ENCODE measurements at places on chromosomes 1 and 21.

GRCh38 chr1:111736548-111737215, 2.5 kb downstream of the INKA2 start:
- DNase-seq: no peak

- peak; percentile 91 for DNase-seq
Measured at GRCh38 chr1:154157520-154158306, 2.8 kb upstream of the NUP210L start.

- DNase-seq: no peak
Measured at GRCh38 chr1:40620150-40620549, 45.3 kb downstream of the RIMS3 start.

- no peak for DNase-seq
Measured at GRCh38 chr1:224458296-224458695, 23.7 kb upstream of the WDR26 start.

- no peak for DNase-seq
Measured at GRCh38 chr1:161131523-161132409, 701 bp downstream of the DEDD start.

DNA sequence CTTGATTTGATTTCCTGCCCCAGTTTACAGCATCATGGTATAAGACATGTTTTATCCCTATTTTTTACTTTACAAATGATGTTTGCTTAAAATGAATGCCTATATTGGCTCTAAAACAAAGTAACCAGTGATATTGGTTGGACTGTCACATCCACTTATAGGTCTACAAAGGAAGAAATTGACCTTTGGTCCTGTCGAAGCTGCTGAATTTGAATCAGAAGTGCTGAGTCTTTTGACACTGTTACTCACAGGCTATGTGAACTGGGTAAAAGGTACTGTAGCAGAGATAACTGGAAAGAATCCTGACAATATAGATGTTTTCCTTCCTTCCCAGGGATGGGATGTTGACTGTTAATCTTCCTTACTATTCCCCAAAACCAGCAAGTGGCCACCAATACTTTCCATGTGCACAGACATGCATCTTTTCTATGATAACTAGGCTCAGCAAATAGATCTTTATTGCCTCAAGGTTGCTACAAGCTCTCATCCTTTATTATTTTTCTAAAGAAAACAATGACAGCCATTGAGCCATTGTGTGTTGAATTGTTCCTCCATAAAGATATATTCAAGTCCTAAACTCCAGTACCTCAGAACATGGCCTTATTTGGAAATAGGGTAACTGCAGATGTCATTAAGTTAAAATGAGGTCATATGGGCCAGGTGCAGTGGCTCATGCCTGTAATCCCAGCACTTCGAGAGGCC, 175.9 kb upstream of the NR5A2 start:
- DNase-seq: no peak

All from CD4-positive, alpha-beta memory T cell (primary cell).